ACHN (cell line): ENCODE measurements at places on chromosomes 3 and 15.

GRCh38 chr15:99651023-99651807, 82.0 kb downstream of the LYSMD4 start:
- no peak for DNase-seq

DNA sequence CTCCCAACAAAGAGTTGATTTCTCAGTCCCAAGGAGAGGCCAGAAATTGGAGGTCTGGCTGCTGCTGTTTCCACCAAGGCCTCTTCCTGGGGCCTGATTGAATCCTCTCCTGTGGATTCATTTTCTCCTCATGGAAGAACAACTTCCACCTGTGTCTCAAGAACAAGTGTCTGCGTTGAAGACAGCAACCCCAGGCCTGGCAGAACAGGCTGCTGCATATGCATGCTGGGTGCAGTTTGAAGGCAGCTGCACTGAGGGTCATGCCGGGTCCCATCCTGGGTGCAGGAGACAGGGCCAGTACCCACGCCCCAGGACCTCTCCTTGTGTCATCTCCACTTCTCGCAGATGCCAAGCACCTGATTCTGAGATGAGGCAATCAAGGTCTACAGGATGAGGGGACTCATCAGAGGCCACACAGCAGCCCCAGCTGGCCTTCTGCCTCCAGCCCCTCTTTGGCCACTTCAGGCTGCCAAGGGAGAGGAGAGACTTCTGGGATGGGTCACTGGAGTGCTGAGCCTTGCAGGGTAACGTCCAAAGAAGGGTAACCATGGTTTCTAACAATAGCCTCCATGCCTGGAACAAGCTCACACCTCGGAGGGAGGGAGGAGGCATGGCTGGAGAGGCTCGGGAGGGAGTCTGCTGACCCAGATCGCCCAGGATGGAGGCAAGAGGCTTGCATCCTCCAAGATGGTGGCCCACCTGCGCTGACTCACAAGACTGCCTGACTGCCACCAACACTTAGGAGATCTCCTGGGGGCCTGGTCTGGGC, 30.0 kb downstream of the HCN4 start:
- no peak for DNase-seq

DNA sequence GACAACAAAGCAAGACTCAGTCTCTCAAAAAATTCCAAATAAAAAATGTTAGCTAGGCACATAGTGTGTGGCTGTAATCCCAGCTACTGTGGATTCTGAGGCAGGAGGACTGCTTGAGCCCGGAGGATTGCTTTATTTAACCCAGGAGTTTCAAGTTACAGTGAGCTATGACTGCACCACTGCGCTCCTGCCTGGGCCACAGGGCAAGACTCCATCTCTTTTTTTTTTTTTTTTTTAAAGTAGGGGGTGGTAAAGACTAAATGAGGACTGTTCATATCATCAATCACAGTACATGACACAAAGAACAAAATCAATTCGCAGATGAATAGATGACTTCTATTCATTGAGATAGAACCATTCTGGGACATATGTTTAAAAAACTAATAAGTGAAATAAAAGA, 48.1 kb downstream of the ACAP2 start:
- DNase-seq = no peak

DNA sequence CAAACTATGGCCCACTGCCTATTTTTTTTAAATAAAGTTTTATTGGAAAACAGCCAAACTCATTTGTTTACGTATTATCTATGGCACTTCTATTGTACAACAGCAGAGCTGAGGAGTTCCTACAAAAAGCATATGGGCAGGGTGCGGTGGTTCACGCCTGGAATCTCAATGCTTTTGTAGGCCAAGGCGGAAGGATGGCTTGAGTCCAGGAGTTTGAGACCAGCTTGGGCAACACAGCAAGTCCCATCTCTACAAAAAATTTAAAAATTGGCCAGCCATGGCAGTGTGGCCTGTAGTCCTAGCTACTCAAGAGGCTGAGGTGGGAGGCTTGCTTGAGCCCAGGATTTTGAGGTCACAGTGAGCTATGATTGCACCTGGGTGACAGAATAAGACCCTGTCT, 142.3 kb downstream of the RORA start:
- no peak for DNase-seq

DNA sequence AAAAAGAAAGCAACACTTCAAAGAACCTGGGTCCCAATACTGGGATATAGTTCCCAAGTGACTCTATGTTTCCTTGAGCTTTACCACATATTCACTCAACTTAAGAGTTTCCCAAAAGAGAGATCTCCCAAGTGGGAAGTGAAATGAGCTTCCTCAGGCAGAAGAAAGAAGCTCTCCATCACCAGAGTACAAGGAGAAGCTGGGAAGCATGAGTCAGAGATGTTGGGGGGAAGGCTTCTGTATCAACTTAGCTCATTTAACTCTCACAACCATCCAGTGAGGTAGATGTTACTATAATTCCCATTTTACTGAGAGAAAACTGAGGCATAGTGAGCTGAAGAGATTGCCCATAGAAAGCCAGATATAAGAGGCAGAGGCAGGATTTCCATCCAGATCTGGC, 47.0 kb upstream of the TRIM42 start:
- DNase-seq = no peak

DNA sequence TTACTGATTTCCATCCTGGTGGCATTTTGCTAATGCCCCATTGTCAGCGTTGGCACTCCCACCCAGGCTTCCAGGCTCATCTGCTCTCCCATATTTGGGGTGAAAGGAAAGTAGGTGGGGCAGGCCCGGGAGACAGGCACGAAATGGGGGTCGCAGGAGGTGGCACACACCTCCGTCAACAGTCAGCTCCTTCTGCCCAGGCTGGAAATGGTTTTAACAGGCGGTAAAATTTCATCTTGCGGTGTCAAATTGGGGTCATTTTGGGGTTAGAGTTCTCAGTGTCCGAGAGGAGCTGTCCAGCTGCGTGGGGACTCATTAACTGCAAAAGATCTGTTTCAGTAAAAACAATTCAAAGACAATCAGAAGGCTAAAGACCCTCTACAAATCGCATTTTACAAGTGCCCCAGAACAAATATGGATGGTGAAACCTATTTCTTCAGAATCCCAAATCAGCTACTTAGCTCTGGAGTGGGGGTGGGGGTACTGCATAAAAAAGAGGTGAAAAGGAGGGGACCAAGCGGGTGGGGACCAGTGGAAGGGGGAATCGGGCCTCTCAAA, 4.2 kb upstream of the MEIS2 start:
- DNase-seq = no peak

GRCh38 chr3:128501431-128501830, 8.4 kb upstream of the GATA2 start:
- DNase-seq = no peak

DNA sequence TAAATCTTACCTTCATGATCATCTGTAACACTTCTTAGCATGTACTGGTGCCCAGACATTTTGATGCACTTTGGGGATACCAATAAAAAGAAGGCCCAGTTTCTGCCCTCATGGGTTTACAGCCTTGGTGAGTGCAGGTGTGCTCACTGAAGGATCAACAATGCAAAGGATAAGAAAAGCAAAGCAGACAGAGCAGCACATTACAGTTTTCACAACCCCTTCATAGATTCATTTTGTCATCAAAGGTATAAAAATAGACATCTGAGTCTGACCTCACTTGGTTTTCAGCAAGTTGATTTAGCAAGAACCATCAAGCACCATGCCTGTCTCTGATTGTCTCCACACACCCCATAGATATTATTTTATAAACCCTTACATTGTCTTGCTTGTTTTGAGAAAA, 77.6 kb downstream of the BFSP2 start:
- DNase-seq = no peak

- DNase-seq = no peak
Measured at GRCh38 chr3:197828-198491, 1.4 kb downstream of the CHL1 start.

DNA sequence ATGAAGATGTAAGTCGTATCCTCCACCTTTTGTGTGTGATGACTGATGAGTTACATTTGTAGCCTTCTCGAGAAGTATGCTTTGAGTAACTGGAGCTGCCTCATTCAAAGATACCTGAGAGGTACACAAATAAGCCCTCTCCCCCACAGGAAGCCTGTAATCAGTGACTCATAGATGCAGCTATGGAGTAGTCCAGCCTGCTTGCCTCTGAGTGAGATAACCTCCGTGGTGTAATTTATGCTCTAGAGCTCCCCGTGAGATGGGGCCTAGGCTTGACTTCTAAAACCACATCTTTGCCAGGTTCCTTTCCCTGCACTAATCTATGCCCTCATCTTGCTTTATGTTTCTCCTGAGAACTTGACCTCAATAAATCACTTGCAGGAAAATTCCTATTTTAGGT, 291.7 kb downstream of the SUCLG2 start:
- no peak for DNase-seq

DNA sequence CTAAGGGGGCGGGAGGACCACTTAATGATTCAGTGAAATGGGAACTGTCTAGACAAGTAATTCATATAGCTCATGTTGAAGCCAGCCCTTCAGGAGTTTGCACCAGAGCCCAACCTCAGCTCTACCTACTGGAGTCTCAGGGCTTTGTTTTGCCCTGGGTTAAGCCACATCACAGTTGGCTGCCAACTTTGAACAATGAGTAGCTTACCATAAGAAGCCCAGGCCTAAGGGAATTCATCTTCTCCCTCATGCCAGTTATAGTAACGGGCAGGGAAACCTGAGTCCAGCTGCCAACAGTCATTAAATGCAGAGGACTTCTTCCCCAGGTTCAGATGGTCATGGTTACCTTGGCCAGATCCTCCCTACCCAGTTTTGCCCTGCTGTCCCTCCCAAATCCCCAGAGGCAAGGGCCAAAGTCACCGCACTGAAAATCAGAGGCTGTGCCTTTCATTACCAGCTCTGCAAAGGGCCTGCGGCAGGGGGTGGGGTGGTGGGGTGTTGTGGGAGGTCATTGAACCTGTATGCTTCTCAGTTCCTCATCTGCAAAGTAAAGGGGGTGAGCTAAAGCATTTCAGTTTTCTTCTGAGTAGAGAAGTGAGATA, 302.2 kb upstream of the NR2E3 start:
- DNase-seq = no peak

DNA sequence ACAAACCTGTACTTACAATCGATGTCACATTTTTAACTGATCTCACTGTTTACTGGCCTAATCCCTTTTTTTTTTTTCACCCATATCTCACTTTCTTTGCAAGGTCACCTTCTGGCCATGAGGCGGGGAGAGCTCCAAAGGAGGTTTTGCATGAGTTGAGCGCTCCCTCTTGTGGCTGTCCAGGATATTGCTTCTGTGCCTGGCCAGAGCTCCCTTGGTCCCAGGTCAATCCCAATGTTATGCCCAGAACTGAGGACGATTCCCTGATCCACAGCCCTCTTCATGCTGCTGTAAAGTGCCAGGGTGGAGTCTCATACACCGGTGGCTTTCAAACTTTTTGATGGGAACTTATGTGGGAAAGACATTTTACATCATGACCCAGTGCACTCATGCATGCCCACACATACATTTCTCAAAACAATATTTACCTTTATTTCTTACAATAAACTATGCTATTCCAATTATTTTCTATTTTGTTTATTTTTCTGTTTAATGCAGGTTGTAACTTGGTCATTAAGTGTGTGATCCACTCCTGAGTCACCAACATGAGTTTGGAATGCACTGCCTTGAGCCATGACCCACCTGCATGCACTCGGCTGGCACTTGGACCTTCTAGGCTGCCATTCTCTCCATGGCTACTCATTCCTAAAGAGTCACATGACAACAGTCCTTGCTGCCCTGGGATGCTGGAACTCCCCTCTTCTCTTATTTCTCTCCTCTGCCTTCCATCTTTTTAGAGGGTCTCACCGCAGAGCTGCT, 9.6 kb upstream of the SST start:
- DNase-seq = peak; percentile 67

- no peak for DNase-seq
Measured at GRCh38 chr3:13121553-13122001, 48.3 kb upstream of the IQSEC1 start.

DNA sequence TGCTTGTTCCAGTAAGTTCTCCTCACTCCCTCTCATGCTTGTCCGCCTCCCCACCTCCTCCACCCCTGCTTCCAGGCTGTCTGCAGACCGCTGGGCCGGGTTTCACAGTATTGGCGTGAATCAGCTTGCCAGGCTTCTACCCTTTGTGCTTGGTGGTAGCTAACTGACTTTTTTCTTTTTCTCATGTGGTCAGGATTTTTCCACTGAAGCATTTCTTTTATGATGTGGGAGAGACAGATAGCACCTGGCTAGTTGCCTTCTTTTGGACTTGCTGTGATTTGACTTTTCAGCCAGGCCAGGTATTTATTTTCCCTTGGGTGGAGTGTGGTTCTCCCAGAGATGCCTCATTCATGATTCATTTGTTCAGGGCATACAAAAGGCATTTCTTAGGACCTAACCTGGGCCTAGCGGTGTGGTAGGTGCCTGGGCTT, 60.6 kb downstream of the ST6GAL1 start:
- no peak for DNase-seq

DNA sequence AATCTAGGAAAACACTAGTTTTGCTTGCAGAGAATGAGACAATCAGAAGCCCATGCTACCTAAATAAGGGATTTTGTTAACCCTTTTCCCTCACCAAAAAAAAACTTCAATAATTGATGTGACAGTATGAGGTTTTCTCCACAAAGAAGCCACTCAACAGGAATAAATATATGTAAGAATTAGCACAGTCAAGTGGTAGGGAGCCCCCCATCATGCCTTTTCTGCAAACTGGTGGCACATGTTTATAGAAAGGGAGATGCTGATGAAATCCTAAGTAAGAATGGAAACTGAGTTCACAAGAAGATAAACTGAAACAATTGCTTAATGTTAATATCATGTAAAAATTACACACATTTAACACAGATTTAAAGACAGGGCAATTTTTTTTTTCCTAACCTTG, 51.0 kb downstream of the PHC3 start:
- DNase-seq = no peak

DNA sequence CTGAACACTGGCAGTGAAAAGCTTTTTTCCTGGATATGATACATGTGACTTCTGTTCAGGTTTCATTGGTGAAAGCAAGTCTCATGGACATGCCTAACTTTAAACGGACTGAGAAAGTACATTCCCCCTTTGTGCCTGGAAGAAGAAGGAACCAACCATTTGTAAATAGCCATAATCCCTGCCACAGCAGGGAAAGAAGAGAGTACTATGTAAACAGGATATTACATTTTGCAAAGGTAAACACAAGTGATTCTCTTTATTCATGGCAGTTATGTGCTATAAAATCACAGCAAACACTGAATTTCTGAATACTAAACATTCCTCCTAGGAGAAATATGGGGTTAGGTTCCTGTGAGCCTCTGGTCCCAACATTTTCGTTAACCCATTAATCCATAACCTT, 46.8 kb downstream of the PRICKLE2 start:
- no peak for DNase-seq

DNA sequence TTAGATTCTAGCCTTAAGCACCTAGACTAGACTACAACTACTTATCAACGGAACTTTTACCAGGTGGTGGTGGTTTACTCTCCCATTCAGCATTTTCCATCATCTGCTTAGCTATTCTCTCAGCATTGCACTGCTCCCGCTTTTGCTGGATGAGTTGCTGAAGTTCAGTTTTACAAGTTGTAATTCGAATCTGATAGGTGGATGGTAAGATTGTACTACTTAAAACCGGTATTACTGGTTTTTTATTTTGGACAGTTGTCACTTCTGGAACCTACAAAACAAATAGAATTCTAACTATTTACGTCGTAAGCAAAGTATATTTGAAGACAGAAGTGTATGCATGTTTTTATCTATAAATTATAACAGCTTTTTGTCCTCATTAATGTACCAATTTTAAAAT, 41.1 kb downstream of the PIK3R4 start:
- no peak for DNase-seq
